ENCODE measurements at places on chromosomes 16 and 17.

DNA sequence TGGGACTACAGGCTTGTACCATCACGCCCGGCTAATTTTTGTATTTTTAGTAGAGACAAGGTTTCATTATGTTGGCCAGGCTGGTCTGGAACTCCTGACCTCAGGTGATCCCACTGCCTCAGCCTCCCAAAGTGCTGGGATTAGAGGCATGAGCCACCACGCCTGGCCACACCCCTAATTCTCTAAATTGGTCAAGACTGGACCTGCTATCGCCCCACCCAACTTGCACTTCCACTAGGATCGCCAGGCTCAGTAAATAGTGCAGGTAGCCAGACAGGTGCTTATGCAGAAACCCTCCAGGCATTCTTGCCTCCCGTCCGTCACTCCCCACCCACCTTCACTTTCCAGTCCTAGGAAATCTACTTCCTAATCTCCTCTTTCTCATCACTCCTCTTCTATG lies 481.4 kb upstream of the EEF2KMT start:
- no peak for DNase-seq

- no peak for DNase-seq
Observed at GRCh38 chr17:69405096-69405495, 9.4 kb upstream of the MAP2K6 start.

DNA sequence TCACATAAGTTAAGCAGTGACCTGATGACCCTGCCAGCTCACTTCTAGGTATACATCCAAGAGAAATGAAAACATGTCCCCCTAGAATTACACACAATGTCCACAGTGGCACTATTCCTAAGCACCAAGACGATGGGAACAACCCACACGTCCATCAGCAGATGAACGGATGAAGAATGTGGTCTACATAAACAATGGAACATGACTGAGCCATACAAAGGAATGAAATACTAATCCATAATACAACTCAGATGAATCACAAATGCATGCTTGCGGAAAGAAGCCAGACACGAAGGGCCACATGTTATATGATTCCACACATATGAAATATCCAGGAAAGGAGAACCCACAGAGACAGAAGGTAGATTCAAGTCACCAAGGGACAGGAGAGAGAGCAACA lies 17.4 kb downstream of the USP22 start:
- no peak for DNase-seq

- peak; percentile 78 for DNase-seq
Observed at GRCh38 chr17:48047113-48047740, 932 bp upstream of the NFE2L1 start.

DNA sequence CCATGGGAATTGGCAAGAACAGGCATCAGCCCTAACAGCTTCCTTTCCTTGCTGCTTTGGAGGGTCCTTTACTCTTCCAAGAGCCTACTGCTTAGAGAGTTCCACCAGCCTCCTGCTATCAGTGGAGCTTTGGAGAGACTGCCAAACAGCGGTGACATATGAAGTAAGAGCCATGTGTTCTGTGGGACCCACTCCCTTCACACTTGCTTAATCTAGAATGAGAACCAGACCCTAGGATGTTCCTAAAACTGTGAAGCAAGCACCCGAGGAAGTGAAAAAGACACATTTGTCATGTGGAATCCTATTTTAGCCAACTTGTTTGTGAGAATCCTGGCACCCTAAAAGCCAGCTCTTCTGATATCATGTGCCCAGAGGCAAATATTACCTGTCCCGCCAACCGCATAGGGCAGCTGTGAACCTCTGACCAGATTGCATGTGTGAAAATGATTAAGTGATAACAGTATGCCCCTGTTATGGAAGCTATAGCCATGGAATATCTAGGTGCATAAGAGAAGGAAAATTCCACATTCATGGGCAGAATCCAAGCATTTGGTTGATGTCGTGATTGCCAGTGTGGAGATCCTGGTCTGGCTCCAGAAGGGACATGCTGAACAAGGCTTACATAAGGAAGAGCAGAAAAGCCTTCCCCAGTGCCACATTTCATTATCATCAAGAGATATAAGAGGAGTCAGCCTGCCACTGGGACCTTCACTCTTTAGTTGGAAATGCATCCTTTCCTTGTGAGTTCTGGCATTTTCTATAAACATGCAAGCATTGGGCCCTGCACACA lies 18.7 kb downstream of the RCVRN start:
- no peak for DNase-seq

DNA sequence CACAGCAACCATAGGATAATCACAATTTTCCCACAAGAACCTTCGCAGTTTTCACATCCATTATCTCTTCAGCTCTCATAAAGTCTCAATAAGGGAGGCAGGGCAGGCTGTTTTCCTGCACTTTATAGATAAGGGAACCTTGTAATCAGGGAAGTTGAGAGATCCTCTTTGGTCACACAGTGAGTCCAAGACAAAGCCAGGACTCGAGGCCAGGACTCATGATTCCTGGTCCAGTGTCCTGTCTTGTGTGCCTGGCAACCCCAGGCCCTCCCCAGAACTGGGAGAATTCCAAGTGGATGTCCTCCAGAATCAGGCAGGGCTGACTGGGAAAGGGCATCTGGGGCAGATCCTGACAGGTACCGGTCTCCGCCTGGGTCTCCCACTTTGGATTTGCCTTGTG lies 23.1 kb upstream of the PHF12 start:
- DNase-seq: no peak

- DNase-seq: no peak
Observed at GRCh38 chr16:52054326-52054725, 492.6 kb downstream of the TOX3 start.

GRCh38 chr16:67210069-67210937 lies 11.4 kb downstream of the ELMO3 start:
- DNase-seq: no peak

GRCh38 chr16:23453338-23454052 lies 506 bp upstream of the COG7 start:
- DNase-seq: no peak

DNA sequence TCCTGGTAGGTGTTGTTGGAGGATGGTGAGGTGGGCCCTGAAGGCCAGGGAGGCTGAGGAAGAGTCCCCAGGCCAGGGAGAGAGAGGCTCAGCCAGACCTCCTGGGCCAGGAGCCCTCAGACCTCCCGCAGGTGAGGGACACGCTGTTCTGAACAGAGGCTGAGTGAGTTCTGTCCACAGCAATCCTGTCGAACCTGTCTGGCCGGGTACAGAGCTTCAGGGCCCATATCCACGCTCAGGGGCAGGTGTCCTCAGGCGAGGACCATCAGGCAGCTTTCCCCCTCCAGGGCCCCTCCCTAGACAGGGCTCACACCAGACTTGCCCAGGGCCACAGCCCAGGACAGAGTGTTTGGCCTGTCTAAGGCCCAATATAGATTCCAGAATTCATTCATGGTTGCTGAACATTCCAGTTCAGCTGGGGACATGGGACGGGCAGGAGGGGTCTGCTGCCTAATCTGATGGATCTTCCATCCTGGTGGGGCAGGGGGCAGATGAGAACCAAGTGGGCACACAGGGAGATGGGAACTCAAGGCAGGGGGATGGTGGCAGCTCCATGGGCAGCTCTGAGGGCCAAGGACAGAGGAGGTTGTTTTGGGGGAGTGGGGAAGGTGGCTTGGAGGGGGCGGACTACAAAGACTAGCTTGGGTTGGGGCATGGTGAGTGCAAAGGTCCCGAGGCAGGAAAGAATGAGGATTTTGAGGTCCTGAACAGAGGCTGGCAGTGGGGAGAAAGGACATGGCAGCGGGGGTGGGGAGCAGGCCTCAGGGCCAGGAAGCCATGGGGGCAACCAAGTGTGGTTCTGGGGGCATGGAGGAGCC lies 23.4 kb upstream of the MPRIP start:
- no peak for DNase-seq

GRCh38 chr16:15907863-15908478 lies 19.6 kb upstream of the CEP20 start:
- DNase-seq: peak; percentile 34

GRCh38 chr16:8948831-8949230 lies 14.9 kb downstream of the USP7 start:
- no peak for DNase-seq

- DNase-seq: no peak
Observed at GRCh38 chr17:44307387-44308186, 814 bp upstream of the RUNDC3A start.

GRCh38 chr16:49855280-49855821 lies 561 bp downstream of the ZNF423 start:
- DNase-seq: peak; percentile 58

DNA sequence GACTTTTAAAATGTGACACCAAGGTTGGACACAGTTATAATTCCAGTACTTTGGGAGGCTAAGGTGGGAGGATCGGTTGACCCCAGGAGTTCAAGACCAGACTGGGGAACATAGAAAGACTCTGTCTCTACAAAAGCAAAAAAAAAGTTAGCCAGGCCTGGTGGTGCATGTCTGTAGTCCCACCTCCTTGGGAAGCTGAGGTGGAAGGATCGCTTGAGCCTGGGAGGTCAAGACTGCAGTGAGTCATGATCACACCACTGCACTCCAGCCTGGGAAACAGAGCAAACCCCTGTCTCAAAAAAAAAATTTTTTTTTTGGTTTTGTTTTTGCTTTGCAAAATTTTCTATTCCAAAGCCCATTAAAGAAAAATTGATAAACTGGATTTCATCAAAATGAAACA lies 281.4 kb downstream of the BCAS3 start:
- DNase-seq: no peak

GRCh38 chr17:50765454-50766221 lies 1.7 kb downstream of the ANKRD40CL start:
- DNase-seq: peak; percentile 86

- DNase-seq: peak; percentile 85
Observed at GRCh38 chr16:81478876-81479511, 34.4 kb downstream of the CMIP start.
